ENCODE measurements at places on chromosomes 4 and X.

DNA sequence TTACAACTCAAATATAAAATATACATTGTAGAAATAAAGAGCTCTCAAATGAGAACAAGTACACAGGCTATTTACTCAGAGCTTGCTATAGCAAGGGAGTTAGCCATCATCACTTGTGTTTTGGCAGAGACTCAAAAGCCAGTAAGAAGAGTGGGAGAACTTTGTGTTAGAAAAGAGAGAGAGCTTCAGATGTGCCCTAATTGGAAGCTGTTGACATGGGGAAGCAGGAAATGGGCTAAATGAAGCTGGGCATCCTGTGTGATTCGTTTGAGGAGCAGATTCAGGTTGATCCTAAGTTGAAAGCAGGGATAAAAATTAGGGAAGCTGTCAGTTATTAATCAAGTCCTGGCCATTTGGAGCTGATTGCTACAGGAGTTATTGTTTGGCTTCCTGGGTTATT, 207.4 kb upstream of the MAOA start:
- no peak for DNase-seq

GRCh38 chrX:40719218-40719617, 16.1 kb downstream of the MED14 start:
- no peak for DNase-seq

DNA sequence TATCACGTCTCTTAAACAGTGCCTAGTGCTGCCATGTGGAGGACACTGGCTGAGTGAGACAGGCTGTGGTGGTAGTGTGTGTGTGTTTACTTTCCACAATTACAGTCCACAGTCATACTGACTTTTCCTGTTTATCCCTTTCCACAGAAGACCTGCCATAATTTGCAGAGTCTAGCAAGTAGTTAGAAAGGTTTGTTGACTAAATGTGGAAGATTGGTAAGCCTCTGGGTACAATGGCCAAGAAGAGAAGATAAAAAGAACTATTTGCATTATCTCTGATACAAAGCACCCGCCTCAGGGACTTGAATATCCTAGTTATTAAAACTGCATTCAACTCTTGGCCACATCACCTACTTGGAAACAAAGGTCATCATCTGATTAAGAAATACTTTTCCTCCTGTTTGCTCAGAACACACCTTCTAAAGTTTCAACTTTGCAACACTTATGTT, 89.1 kb downstream of the FAM13A start:
- no peak for DNase-seq

- no peak for DNase-seq
These were observed 1050.0 kb upstream of the INTU start for GRCh38 chr4:126582737-126583136.

- DNase-seq = no peak
These were observed 60.7 kb upstream of the PGM2 start for GRCh38 chr4:37765741-37766140.

GRCh38 chr4:48139691-48140090, 5.6 kb upstream of the TXK start:
- no peak for DNase-seq

DNA sequence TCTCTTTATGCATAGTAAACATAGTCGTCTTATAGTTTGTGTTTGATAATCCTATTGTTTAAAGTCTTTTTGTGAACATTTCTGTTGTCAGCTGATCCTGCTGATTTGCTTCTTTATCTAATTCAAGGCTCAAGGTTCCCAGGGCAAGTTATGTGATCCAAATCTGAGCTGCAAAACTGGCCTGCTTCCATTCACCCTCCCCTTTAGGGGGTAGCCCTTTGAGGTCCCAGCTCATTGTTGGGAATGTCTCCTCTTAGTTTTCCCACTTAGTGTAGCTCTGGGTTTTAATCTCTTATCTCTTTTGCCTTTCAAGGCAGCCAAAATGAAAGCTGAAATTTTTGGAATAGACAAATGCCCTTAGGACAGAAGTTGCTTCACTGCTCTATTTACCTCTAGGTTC, 40.2 kb upstream of the MAGED1 start:
- DNase-seq = no peak

DNA sequence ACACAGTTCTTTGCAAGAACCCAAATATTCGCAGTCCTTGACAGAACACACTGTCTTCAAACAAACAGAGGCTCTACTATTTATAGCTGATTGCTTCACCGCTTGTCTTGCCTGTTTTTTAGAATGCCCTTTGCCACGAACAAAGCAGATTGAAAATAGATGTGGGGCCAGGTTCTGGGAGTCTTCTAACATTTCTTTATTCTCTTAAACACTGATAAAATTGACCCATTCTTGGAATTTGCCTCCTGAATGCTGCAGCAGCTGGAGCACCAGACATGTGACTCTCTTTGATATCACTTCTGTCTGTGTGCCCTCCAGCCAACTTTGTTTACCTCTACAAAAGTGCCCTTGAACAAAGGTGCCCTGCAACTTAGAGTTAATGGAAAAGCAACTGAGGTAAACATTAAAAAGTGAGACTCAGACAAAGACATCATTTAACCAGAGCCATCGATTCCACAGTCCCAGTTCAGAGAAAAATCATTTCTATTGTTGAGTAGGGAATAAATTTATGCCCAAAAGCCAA, 64.2 kb upstream of the SPP1 start:
- no peak for DNase-seq

GRCh38 chr4:59060895-59061294, 1950.7 kb upstream of the IGFBP7 start:
- DNase-seq = no peak

GRCh38 chr4:167606551-167606950, 372.3 kb upstream of the SPOCK3 start:
- DNase-seq = no peak

DNA sequence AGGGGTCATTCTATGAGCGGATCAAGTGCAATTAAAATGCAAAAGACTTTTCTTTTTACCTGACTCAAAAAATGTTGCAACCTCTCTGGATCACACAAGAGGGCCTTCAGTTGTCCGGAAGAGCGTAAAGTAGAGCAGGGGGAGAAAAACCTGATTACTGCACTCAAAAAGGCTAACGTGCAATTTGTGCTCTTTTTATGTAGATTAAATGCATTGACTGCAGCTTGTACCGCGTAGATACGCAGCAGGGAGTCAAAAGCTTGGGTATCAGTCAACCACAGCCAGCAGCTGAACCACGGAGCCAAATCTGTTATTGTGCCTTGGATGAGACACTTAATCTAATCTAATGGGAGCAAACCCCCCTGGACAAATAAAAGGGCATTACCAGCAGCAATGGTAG, 107.3 kb upstream of the RAI2 start:
- DNase-seq = no peak

- no peak for DNase-seq
These were observed 449.1 kb upstream of the NDST4 start for GRCh38 chr4:115562506-115562905.

DNA sequence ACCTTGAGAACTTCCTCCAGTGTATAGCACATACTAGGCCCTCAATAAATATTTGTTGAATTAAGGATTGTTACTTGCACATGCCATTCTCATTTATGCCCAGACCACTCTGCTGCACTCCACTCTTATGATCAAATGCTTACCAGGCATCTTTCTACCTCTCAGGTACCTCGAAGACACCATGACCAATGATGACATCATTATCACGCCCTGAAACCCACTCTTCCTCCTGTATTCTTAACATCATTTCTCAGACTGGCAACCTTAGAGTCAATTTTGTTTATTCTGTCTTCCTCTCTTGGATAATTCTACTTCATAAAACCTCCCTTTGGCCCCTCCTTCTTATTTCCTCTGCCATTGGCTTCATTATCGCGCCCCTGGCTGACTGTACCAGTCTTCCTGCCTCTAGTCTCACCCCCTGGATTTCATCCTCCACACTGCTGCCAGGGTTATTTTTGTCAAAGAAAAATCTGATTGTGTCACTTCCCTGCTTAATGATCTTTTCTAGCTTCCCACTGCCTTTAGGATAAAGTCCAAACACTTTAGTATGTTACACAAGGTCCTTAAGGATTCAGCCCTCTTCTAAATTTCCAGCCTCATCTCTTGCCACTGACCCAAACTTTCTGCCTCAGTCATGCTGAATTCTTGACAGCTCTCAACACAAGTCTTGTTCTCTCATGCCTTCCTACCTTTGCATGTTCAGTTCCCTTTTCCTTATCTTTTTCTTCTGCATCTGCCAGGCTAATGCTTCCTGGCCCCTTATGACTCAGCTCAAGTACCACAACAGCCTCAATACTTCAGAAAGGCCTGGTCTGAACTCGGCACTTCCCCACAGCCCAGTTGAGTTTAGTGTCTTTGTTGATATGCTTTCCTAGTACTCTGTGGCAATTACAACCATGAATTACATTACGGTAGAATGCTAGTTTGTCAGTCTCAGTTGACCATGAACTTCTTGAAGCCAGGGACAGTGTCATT, 45.8 kb downstream of the HDAC8 start:
- no peak for DNase-seq

GRCh38 chr4:37441231-37442061, 196.9 kb downstream of the NWD2 start:
- no peak for DNase-seq

- no peak for DNase-seq
These were observed 2.9 kb downstream of the PF4 start for GRCh38 chr4:73978886-73979285.

GRCh38 chr4:2415213-2415612, 3.2 kb downstream of the ZFYVE28 start:
- DNase-seq = no peak

DNA sequence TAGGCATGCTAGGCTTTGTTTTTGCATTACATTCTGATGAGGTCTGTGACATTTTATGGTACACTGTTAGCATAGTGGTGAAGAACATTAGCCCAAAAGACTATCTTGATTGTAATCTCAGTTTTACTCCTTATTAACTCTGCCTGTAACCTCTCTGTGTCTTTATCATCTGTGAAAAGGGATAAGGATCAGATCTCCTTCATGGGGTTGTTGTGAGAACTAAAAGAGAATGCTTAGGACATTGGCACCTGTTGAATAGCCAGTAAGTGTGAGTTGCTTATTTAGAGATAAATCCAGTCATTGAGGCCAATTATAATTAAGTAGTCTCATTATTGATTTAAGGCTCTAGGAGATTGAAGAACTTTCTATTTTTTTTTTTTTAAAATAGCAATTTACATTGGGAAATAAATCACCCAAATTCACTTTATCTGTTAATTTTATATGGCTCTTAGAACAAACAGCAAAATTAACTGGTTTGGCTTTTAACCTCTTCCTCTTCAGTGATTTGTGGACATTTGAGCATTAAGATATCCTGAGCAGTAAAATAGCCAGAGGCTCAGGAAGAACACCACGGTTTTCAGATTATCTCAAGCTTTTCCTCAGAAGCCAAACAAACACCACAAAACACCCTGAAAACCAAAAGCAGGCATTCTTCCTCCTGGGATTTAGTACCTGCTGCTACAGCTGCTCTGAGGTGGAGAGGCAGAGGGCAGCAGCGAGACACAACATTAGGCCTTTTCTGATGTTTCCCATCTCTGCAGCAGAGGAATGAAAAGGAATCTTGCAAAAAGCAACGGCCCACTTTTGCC, 192.9 kb downstream of the ARHGAP10 start:
- no peak for DNase-seq

DNA sequence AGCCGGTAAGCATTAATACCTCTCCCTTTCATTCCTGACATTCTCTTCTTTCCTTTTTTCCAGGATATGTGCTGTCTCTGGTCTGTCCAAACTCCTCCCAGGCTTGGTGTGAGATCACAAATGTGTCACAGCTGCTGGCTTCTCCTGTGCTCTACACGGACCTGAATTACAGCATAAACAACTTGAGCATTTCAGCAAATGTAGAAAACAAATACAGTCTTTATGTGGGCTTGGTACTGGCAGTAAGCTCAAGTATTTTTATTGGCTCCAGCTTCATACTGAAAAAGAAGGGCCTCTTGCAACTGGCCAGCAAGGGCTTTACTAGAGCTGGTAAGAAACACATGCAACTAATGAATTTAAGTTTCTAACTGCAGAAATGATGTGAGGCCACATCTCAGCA, 8.4 kb downstream of the NIPAL1 start:
- no peak for DNase-seq

DNA sequence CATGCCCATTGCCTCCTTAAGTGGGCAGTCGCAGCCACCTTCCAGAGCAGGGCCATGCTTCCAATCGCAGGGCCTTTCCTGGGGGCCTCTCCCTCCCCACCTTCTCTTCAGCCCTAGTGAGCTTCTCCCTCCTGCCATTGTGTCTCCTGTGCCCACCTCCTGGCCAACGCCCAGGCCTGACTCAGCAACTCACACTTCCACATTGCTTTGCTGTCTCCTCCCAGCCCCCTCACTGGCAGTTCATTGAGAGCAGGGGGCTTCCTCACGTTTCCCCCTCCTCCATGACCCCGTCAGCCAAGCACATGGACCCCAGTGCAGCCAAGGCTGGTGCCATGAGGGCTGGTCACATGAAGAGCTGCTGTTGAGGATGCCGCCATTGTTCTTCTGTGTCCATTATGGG, 25.9 kb downstream of the HTRA3 start:
- DNase-seq = no peak

- no peak for DNase-seq
These were observed 27.7 kb upstream of the ACSL1 start for GRCh38 chr4:184853436-184853835.

- DNase-seq = no peak
These were observed 110.1 kb downstream of the FBXO8 start for GRCh38 chr4:174173360-174173759.

DNA sequence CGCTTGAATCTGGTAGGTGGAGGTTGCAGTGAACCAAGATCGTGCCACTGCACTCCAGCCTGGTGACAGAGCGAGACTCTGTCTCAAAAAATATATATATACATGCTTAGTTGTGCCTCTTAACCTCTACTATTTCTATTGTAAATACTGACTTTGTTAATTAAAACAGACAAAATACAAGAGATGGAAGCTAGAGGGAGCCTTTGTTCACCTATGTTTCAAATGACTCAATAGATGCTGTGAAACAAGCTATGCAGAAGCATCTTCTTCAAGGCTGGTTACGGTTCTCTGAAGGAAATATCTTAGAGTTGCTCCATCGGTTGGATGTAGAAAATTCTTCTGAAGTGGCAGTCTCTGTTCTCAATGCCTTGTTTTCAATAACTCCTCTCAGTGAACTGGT, 6.2 kb downstream of the NCAPG start:
- DNase-seq = no peak

DNA sequence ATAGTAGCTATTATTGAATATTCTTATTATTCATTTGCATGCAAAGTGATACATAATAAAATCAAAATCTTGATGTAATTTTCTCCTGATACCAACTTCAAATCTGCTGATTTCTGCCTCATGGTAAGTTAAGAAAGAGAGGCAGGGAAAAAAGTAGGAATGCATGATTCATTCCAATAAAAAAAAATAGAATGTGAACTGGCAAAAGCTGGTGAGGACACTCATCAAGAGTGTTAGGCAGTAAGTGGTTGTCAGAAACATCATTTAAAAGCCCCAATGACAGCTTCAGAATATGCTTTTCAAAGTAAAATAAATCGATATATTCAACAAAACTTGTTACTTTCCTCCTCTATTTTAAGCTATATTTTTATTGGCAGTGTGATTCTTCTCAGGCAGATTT, 979.1 kb downstream of the TECRL start:
- no peak for DNase-seq

Data from NCI-H1048 (cell line).